ENCODE measurements at places on chromosomes 1 and 21.

DNA sequence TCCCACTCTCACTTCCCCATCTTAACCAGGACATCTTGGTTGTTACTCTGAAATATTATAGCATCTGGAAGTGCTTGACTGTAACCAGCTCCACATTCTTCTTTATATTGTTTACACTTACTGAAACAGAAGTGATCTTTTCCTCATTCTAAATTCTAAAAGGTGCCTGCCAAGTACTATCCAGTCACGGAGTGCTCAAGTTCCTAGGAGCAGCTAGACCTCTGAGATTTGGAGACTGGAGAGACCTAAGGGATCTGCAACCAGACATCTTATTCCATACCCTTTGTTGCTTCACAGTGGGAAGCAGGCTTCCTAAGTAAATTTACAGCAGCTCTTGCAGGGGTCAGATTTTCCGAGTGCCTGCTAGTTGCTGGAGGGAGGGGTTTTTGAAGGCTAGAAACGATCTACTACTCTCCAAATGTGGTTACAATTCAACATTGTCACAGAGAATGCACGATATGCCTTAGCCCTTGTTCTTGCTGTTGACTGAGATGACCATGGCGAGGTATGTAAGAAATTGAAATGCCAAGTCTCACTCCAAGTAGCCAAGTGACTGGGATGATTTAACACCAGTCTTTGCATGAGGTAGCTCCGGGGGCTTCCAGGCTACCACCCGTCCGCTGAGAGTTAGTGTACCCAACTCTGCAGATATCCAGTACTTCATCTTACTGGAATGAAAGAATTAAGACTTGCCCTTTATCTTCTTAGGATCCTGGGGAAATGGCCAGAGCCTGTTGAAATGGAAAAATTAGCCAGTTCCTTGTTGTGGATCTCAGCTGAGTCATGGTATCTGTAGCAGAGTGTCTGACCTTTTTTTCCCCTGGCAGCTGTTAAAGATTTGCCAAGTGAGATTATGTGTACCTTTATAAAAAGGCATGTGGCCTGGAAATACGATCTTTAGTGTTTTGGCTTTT, 150.8 kb downstream of the MAST2 start:
- H3K27ac ChIP-seq, result peak overlapping the region; percentile 80
- H3K4me1 ChIP-seq, result peaks cover 45% of the 10 kb centered on the region
- no peaks in the 10 kb centered on the region for H3K36me3 ChIP-seq
- peak overlapping the region; percentile 33 for H3K4me3 ChIP-seq

DNA sequence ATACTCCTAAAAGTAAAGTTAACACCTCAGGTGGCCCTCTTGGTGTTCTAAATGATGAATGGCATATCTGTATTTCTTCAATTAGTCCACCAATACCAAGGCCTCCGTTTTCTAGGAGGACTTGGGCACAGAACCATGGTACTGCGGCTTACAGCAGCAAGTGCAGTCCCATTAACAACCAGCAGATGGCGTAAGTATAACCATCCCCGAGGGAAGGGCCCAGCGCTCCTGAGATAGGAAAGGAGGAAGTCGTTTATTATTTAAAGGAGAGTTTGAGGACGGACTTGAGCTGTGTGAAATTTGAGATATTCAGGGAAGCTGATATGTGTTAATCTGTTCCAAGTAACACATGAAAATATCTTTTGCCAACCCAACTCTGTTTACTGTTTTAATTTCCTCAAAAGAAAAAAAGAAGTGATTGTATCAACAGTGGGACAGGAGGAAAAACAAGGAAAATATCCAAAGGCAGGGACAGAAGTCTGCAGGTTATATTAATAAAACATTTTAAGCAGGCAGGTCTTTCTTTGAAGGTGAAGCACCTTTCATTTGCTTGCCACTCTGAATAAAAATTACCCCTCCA, 37.7 kb upstream of the KCNJ15 start:
- H3K36me3 ChIP-seq, result peaks cover 35% of the 10 kb centered on the region
- H3K27me3 ChIP-seq, result no peaks in the 10 kb centered on the region
- peak; percentile 58 for DNase-seq
- peak overlapping the region; percentile 63 for H3K27ac ChIP-seq

- H3K27ac ChIP-seq, result peak overlapping the region; percentile 59
- DNase-seq, result no peak
- H3K27me3 ChIP-seq, result peaks cover 5% of the 10 kb centered on the region
- peaks cover 68% of the 10 kb centered on the region for H3K4me1 ChIP-seq
- H3K4me3 ChIP-seq, result peak overlapping the region; percentile 92
Measured at GRCh38 chr1:98044766-98045165, 123.9 kb upstream of the DPYD start.

GRCh38 chr1:230314142-230314470, 112.0 kb downstream of the PGBD5 start:
- H3K4me1 ChIP-seq, result peaks cover 5% of the 10 kb centered on the region
- no peak for DNase-seq
- H3K27me3 ChIP-seq, result peaks cover 11% of the 10 kb centered on the region
- H3K27ac ChIP-seq, result no peak overlapping the region
- H3K4me3 ChIP-seq, result no peak overlapping the region
- no peaks in the 10 kb centered on the region for H3K36me3 ChIP-seq

GRCh38 chr1:186626356-186626932, 53.8 kb downstream of the PTGS2 start:
- DNase-seq, result no peak
- H3K27me3 ChIP-seq, result no peaks in the 10 kb centered on the region
- no peak overlapping the region for H3K4me3 ChIP-seq
- H3K4me1 ChIP-seq, result peaks cover 13% of the 10 kb centered on the region

- H3K27me3 ChIP-seq, result no peaks in the 10 kb centered on the region
- no peaks in the 10 kb centered on the region for H3K36me3 ChIP-seq
- H3K4me3 ChIP-seq, result no peak overlapping the region
- H3K27ac ChIP-seq, result no peak overlapping the region
- H3K4me1 ChIP-seq, result no peaks in the 10 kb centered on the region
- no peak for DNase-seq
Measured at GRCh38 chr1:175566247-175566646, 177.1 kb downstream of the TNR start.

DNA sequence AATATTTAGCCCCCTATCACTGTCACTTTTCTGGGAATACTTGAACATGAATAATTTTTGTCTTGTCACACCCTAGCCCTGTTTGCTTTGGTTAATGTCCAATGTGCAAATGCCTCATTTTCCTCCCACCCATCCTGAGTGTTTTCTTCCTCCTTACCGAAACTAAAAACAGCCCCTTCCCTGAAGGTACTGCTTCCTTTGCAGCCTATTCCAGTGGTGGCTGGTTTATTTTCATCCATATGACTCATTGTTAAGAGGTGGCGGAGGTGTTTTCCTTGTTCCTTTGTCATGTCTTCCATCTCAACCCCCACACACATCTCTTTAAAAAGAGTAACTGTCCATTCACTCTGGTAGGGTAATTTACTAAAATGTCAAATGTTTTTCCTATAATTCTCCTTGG, 40.4 kb downstream of the CD55 start:
- no peak overlapping the region for H3K27ac ChIP-seq
- H3K36me3 ChIP-seq, result no peaks in the 10 kb centered on the region
- no peak overlapping the region for H3K4me3 ChIP-seq
- H3K4me1 ChIP-seq, result no peaks in the 10 kb centered on the region
- H3K27me3 ChIP-seq, result no peaks in the 10 kb centered on the region

DNA sequence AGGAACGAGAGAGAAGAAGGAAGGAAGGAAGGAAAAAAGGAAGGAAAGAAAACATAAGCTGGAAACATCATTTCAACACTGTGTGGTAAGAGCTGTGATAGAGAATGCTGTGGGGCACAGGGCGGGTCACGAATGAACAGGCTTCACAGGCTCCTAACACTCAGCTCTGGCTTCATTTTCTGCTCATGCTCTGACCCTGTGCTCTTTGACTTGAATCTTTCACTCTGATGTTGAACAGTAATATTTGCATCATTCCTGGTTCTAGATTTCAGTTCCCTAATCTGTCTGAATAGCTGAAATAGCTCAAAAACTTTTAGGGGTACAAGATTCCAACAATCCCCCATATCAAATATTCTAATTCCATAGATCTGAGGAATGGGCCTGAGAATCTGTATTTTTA, 207.3 kb downstream of the LHX8 start:
- no peak overlapping the region for H3K27ac ChIP-seq
- H3K4me1 ChIP-seq, result no peaks in the 10 kb centered on the region

DNA sequence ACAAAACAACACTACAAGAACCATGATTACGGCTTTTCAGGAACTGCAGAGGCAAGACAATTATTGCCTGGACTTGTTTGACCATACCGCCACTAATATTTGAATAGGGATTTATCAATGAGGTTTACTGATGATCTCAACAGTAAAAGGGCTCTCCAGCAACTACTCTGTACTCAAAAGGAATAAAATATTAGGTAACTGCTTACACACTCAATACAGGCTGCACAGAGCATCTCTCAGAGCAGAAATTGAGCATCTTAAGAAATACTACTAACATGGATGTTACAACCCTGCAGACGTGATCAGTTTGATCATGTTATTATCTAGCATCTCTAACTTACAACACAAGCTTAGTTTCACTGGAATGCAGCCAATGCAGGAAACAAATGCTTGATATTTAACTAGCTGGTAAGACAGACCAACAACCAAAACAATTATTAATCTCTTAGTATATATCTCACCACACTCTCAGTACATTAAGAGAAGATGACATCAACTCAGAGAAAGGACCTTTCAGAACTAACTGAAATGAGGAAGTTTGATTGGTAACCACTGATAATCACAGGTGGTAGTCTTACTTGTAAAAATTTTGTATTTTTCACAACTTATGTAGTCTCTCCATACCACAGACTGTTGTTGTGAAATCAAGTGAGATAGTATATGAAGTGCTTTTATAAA, 52.2 kb downstream of the PUM1 start:
- H3K4me3 ChIP-seq, result no peak overlapping the region
- DNase-seq, result no peak
- H3K36me3 ChIP-seq, result peaks cover 6% of the 10 kb centered on the region
- peaks cover 62% of the 10 kb centered on the region for H3K4me1 ChIP-seq
- no peak overlapping the region for H3K27ac ChIP-seq

GRCh38 chr1:224542783-224543440, 73.2 kb upstream of the CNIH3 start:
- H3K27ac ChIP-seq, result peak overlapping the region; percentile 97
- peaks cover 18% of the 10 kb centered on the region for H3K36me3 ChIP-seq
- peaks cover 74% of the 10 kb centered on the region for H3K4me1 ChIP-seq
- peak; percentile 99 for DNase-seq
- peak overlapping the region; percentile 77 for H3K4me3 ChIP-seq
- no peaks in the 10 kb centered on the region for H3K27me3 ChIP-seq

DNA sequence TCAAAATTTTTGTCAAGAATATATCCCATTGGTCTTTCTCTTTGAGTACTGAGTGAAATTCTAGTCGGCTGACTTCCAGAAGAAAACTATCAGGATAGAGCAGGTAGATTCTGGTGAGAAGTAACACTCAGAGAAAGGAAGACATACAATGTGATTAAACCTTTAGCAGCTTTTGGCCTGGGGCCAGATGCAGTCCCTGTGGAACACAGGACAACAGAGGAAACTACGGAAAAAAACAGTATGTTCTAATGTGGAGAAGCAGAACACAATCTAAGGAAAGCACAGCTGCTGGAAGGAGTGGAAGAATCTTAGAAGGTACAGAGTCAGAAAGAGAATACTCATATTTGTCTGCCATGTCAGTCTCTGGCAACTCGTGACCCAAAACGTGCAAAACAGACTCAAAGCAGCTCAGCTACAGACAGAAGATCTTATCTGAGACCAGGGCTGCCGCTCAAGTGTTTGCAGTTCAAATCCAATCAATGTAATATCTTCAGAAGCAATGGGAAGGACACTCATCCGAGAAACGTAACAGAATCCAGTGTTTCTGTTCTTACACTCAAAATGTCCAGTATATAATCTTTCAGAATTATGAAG, 283.8 kb downstream of the MRPL39 start:
- H3K36me3 ChIP-seq, result peaks cover 16% of the 10 kb centered on the region
- no peaks in the 10 kb centered on the region for H3K27me3 ChIP-seq
- DNase-seq, result no peak
- H3K4me1 ChIP-seq, result peaks cover 77% of the 10 kb centered on the region
- H3K27ac ChIP-seq, result peak overlapping the region; percentile 67
- no peak overlapping the region for H3K4me3 ChIP-seq

DNA sequence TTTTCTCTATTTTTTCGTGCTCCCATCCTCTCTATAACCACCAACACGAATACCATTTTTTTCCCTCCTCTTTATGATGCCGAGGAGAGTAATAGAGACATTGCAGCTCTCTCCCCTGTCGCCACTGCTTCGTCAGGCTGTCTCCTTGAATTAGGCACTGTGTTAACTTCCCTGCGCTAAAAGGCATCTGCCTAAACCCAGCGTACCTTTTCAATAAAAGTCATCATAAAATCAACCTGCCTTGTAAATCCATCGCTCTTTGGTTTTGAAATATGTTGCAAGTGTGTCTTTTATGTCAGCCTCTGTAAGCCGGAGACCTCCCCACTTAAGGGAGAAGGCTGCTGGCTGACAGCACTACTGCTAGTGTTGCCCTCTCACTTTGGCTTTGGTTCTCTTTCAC, 8.7 kb downstream of the RNF220 start:
- 0 out of 2 replicates have a peak, but pooled peaks cover 7% of the 10 kb centered on the region for H3K36me3 ChIP-seq
- no peak overlapping the region for H3K27ac ChIP-seq
- no peak for DNase-seq
- no peaks in the 10 kb centered on the region for H3K4me1 ChIP-seq
- H3K27me3 ChIP-seq, result peaks cover 28% of the 10 kb centered on the region
- no peak overlapping the region for H3K4me3 ChIP-seq

GRCh38 chr1:169193191-169193850, 86.8 kb downstream of the ATP1B1 start:
- no peaks in the 10 kb centered on the region for H3K27me3 ChIP-seq
- DNase-seq, result no peak
- H3K36me3 ChIP-seq, result no peaks in the 10 kb centered on the region
- H3K4me1 ChIP-seq, result no peaks in the 10 kb centered on the region
- no peak overlapping the region for H3K27ac ChIP-seq

GRCh38 chr1:33698361-33699035, 165.4 kb upstream of the HMGB4 start:
- DNase-seq, result no peak
- H3K4me3 ChIP-seq, result no peak overlapping the region
- H3K36me3 ChIP-seq, result no peaks in the 10 kb centered on the region
- H3K27ac ChIP-seq, result no peak overlapping the region
- no peaks in the 10 kb centered on the region for H3K27me3 ChIP-seq

GRCh38 chr1:147542569-147542897, 1.2 kb downstream of the BCL9 start:
- H3K4me1 ChIP-seq, result peaks cover 6% of the 10 kb centered on the region
- no peak for DNase-seq
- no peaks in the 10 kb centered on the region for H3K36me3 ChIP-seq
- H3K4me3 ChIP-seq, result 0 out of 2 replicates have a peak overlapping the region, but pooled peaks have one; percentile 2
- no peak overlapping the region for H3K27ac ChIP-seq
- peaks cover 7% of the 10 kb centered on the region for H3K27me3 ChIP-seq

- H3K36me3 ChIP-seq, result no peaks in the 10 kb centered on the region
- DNase-seq, result no peak
- H3K4me1 ChIP-seq, result peaks cover 8% of the 10 kb centered on the region
- H3K4me3 ChIP-seq, result no peak overlapping the region
Measured at GRCh38 chr1:147089457-147089856, 82.8 kb downstream of the PRKAB2 start.

DNA sequence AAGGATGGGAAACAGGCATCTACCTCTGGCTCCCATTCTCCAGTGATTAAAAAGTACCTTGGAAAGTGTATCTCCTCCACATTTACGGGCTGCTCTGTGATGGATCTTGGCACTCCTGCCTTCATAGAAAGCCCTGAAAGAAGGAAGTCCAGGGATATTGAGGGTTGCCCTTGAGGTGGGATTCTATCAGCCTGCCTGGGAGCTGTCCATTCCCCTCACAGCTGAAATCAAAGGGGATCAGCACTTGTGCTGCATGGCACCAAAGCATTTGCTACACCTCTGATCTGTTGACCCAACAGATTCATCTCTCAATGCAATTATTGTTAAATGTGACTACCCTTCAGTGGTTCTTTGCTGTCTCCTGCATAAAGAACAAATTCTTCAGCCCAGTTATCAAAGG, 442.0 kb upstream of the RUNX1 start:
- peaks cover 5% of the 10 kb centered on the region for H3K27me3 ChIP-seq
- H3K27ac ChIP-seq, result no peak overlapping the region
- H3K36me3 ChIP-seq, result no peaks in the 10 kb centered on the region
- no peaks in the 10 kb centered on the region for H3K4me1 ChIP-seq
- H3K4me3 ChIP-seq, result no peak overlapping the region
- no peak for DNase-seq
